ENCODE measurements at places on chromosomes 16 and 17.
A peak's percentile ranks its signal among the peaks of the same experiment; 100 is the strongest.

DNA sequence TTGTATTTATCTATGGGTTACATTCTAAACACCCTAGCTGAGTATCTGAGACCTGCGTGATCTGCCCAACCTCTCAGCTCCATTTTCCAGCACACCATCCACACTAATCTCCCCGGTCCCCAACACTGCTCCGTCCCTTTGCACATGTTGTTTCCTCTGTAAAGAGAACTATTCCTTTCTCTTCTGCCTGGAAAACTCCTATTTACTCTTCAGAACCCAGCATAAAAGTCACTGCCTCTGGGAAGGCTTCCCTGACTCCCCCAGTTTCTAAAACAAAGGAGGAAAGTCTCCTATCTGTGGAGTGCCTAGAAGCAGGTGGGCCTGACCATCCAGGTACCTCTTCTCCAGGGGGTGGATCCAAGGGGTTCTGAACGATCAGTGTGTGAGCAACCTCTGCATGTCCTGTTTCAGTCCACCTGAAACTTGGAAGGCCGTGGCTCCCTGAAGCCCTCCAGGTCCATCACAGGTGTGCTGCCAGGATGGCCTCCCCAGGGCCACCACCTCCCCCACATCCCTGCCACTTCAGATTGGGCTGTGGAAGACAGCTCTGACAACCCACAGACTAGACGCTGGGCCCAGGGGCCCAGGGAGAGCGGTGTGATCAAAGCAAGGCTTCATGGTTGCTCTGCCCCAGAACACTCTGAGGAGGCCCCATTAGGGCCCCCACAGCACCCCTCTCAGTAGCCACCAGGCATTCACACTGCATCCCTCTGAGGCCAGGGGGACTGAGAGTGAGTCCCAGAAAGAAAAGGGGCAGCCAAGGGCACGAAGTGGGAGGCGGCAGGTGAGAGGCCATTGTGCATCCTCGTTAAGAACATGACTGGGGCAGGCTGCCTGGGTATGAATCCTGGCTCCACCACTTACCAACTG lies 20.3 kb downstream of the MPP3 start:
- no peak for DNase-seq

- DNase-seq, result no peak
Observed at GRCh38 chr17:5785867-5786509, 201.7 kb upstream of the NLRP1 start.

DNA sequence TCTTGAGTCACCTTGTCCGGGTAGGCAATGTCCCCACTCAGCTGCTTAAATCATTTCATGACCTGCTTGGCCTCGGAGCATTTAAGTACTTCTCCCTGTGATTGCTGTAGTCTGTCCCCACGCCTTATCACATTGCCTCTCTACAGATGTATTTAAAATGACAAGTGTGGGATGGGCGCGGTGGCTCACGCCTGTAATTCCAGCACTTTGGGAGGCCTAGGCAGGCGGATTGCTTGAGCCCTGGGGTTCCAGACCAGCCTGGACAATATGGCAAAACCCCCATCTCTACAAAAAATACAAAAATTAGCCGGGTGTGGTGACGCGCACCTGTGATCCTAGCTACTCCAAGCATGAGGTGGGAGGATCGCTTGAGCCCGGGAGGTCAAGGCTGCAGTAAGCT lies 1.3 kb upstream of the GJC1 start:
- DNase-seq, result no peak

- DNase-seq, result no peak
Observed at GRCh38 chr16:19894586-19894985, 9.9 kb upstream of the GPRC5B start.

DNA sequence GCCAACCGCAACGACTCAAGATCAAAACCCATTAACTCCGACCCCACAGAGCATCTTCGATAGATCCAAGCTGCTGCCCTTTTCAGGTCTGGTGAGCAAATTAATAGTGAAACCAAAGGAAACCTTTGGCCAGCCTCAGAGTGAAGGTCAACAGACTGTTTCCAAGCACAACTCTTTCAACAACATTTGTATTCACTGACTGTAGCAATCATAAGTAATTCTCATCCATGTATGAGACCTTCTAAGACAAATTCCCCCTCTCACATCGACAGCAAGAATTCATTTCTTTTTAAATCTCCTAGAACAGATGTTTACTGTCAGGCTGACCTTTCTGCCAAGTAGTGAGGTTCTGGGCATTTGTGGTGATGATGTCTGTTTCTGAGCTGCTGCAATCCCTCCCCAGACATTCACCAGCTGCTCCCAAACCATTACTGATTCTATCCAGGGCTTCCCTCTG lies 64.2 kb downstream of the SLC39A11 start:
- no peak for DNase-seq

- DNase-seq, result no peak
Observed at GRCh38 chr16:48426244-48427141, 41.3 kb upstream of the SIAH1 start.

GRCh38 chr17:13626703-13627102 lies 25.0 kb upstream of the HS3ST3A1 start:
- DNase-seq, result no peak

- DNase-seq, result no peak
Observed at GRCh38 chr16:55955845-55956244, 80.7 kb upstream of the CES5A start.

DNA sequence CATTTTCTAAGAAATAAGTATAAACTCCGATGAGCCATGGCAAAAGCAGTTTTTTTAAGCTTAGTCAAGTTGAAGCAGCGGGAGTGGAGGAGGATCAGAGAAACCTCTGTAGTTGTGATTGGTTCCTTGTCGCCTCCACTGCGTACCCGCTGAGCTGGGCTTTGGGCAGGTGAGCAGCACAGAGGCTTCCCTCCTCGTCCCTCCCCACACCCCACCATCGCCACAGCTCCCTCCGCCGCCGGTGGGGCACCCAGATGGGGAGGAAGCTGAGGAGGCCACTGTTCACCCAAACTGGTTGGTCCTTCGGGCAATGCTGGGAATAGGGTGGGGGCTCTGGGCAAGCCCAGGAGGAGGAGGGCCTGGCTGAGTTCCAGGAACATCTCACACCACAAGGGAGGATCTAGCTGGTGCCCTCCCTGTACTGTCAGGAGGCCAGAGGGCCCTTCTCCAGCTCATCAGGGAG lies 5.2 kb upstream of the MRPL38 start:
- DNase-seq, result no peak

- DNase-seq, result no peak
Observed at GRCh38 chr17:8365143-8365542, 11.4 kb downstream of the KRABD2 start.

DNA sequence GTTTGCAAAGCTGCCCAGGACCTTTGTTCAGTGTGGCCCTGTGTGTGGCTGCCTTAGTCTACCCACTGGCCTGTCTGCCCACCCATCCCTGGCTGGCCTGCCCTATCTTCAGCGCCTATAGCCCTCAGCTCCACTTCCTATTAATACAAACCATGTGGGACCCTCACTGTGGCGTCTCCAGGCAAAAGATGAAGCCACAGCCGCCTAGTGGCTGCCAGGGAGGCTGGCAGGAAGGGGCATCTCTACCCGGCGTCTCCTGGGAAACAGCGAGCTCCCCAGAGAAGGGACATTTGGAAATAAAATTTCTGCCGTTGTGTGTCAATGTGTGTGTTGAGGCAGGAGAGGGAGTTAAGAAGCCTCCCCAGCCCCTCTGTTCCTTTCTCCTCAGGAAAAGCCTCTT lies 31.5 kb downstream of the NEUROD2 start:
- DNase-seq, result no peak

DNA sequence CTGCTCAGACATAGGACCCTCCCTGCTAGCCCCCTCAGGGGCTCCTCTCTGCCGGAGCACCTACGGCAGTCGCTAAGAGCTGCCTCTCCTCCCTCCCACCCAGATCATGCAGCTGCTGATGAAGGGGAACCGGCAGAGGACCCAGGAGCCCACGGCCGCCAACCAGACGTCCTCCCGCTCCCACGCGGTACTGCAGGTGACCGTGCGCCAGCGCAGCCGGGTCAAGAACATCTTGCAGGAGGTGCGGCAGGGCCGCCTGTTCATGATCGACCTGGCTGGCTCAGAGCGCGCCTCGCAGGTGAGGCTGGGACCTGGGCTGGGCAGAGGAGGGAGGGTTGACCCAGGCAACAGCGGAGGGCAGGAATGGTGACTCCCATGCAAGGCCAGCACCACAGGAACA lies 17.0 kb downstream of the BTBD17 start:
- DNase-seq, result no peak

GRCh38 chr16:30063893-30064728 lies 1.4 kb upstream of the ALDOA start:
- peak; percentile 58 for DNase-seq

- DNase-seq, result peak; percentile 97
Observed at GRCh38 chr17:28576758-28577465, at the start of gene ALDOC. ALDOC (minus strand) TSS chr17:28576895; CDS start chr17:28575532, 1,363 bp downstream.

GRCh38 chr16:83925957-83926725 lies 26.9 kb upstream of the OSGIN1 start:
- no peak for DNase-seq

- no peak for DNase-seq
Observed at GRCh38 chr17:40099619-40100418, 570 bp downstream of the NR1D1 start.

DNA sequence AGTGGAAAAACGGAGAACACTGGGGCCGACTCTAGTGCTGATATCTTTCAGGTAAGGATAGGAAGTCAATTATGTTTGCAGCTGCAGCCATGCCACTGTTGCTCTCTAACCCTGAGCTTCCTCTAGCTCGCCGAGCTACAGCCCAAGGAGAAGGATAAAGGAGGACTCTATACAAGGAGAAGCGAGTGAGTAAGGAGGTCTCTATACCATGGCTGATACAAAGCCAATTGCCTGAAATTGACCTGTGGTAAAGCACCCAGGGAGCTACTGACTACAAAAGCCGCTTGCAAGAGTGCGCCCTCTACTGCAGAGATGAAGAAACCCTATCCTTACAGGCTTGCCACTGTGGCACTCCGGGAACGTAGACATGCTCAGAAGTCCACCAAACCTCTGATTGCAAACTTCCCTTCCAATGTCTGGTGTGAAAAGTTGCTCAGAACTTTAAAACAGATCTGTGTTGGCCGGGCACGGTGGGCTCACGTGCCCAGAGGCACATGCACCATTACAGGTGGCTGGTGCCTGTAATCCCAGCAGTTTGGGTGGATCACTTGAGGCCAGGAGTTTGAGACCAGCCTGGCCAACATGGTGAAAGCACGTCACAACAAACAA lies 10.8 kb upstream of the SLC46A1 start:
- DNase-seq, result peak; percentile 19

- no peak for DNase-seq
Observed at GRCh38 chr16:47523342-47524006, 62.3 kb downstream of the PHKB start.

DNA sequence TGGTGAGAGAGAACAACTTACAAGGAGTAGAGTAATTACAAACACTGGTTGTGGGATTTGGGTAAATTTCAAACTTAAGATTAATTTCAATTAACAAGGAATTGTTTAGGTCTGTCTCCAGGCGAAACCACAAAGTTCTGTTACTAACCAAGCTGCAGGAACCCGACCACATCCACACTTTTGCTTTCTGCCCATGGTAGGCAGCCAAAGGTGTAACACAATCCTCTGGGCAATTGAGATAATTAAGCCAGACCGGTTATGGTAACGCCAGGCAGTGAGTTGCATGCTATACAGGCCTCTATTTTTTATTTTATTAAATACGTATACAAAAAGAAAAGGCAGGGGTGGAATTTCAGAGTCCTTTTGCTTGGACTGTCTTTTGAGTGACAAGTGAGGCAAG lies 12.0 kb downstream of the KCNJ2 start:
- DNase-seq, result no peak

GRCh38 chr16:30553393-30553899 lies 4.7 kb downstream of the ZNF764 start:
- no peak for DNase-seq

- DNase-seq, result no peak
Observed at GRCh38 chr17:30196504-30196903, 39.0 kb downstream of the SLC6A4 start.

GRCh38 chr16:66508248-66508913 lies 41.5 kb downstream of the TK2 start:
- no peak for DNase-seq

GRCh38 chr17:61395983-61396585 lies 3.6 kb upstream of the TBX2 start:
- DNase-seq, result no peak

- DNase-seq, result no peak
Observed at GRCh38 chr17:1957037-1957436, 68.1 kb downstream of the RTN4RL1 start.

DNA sequence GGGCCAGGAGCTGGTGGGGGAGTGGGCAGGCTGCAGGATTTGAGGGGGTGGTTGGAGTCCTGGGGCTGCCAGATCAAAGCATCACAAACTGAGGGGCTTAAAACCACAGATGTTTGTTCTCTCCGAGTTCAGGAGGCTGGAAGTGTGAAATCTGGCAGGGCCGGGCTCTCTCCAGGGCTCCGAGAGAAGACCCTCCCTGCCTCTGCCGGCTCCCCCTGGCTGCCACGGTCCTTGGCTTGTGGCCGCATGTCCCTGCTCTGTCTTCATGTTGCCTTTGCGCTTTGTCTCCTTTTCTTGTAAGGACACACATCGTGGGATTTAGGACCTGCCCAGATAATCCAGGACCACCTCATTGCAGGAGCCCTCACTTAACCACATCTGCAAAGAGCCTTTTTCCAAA lies 139.8 kb upstream of the GSE1 start:
- DNase-seq, result no peak

DNA sequence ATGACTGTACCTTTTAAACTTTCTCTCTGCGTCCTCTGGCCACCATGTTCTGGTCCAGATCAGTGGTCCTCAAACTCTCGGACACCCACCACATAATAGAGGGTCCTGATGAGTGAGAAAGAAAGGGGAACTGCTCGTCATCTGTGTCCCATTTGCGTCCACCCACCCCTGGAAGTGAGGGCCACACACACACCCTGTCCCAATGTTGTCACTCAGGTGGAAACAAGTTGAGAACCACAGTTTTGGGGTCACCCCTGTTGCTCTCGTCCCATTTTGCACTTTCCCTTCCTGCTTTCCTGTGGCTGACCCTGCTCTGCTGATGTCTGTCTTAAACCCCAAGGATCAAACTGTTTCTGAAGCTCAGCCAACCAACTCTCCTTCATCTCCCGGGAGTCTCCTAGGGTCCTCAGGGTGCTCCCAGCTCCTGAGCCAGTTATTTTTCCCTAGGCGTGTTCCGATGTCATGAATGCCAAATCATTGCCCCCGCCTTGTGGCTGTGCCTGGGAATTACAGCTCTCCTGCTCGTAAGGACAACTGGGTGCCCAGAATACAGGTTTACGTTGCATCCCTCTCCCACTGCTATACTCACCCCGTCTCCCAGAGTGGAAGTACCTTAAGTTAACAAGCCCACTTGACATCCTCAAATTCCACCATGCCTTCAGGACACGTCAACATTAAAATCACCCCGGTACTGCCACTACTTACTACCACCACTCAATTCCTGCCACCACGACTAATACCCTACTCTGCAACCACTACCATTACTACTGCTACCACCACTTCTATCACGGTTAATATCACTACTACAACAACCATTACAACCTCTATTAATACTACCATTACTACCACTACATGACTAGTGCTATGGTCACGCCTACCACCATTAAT lies 26.0 kb upstream of the HNF1B start:
- DNase-seq, result peak; percentile 15

GRCh38 chr16:27318392-27319256 lies 4.8 kb downstream of the IL4R start:
- DNase-seq, result peak; percentile 33

Data from stimulated activated CD8-positive, alpha-beta memory T cell treated with anti-CD3 and anti-CD28 coated beads, Interleukin-4, amount 100 ng/mL, for 24 hours (primary cell).